ENCODE measurements at places on chromosomes 1 and 21.

GRCh38 chr1:53135735-53136114, 6.7 kb downstream of the SLC1A7 start:
- no peak for DNase-seq

DNA sequence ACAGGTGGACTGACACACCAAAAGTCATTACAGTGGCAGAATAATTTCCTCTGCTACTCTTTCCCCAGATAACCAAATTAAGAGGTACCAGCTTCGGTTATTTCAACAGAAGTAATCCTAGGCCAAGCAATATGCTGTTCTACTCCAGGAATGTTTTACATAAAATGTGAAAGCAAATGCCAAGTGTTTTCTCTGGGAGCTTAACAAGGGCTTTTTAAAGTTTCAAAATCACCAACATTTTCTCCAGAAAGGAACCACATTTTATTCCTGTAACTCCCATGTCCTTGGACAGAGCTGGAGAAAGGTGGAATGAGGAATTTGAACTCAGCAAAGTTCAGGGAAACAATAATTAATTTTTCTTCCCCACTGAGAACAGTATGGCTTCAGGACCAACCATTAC, 27.2 kb downstream of the CNN3 start:
- DNase-seq = no peak

GRCh38 chr21:29351691-29352090, 53.0 kb downstream of the BACH1 start:
- DNase-seq = no peak

DNA sequence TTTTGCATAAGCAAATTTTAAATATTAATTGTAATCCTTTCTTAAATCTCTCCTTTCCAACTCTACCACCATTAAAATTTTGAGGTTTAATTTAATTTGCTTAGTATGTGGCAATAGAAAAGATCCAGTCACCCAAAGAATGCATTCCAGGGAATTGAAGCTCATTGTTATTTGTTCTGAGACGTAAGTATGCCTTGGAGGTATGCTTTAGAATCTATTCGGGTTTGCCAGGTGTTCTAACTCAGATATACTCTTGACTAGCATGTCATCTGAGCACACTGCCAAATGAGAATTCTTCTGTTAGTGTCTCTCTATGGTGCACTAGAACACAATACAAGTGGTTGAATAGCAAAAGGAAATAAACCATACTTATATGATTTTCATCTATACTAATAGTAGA, 813.6 kb upstream of the ADGRL2 start:
- DNase-seq = peak; percentile 45

GRCh38 chr21:26405071-26405470, 168.0 kb downstream of the CYYR1 start:
- DNase-seq = peak; percentile 16

- DNase-seq = peak; percentile 36
Observed at GRCh38 chr1:36157115-36157903, 1.3 kb downstream of the MAP7D1 start.

GRCh38 chr1:239317948-239318347, 68.4 kb upstream of the CHRM3 start:
- DNase-seq = no peak

DNA sequence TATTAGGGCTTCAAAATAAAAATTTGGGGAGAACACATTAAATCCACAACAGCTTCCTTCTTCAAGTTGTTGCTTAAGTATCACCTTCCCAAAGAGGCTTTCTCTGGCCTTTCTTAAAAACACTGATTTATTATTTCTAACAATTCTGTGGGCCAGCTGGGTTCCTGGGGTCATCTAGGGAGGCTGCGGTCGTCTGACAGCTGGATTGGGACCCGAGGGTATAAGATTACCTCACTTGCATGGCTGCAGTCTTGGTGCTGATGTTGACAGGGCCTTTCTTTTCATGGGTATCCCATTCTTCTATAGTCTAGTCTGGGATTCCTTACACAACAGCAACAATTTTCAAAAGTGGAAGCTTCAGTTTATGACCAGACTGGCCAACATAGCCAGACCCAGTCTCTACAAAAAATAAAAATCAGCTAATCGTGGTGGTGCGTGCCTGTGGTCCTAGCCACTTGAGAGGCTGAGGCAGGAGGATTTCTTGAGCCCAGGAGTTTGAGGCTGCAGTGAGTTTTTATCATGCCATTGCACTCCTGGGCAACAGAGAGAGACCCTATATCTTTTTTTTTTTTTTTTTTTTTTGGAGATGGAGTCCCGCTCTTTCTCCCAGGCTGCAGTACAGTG, 46.1 kb upstream of the ZNF326 start:
- no peak for DNase-seq

- DNase-seq = peak; percentile 35
Observed at GRCh38 chr1:31467005-31467674, 54.1 kb downstream of the SERINC2 start.

GRCh38 chr1:50289495-50289894, 133.7 kb downstream of the DMRTA2 start:
- DNase-seq = no peak

- peak; percentile 90 for DNase-seq
Observed at GRCh38 chr1:17405898-17406759, 33.3 kb downstream of the RCC2 start.

DNA sequence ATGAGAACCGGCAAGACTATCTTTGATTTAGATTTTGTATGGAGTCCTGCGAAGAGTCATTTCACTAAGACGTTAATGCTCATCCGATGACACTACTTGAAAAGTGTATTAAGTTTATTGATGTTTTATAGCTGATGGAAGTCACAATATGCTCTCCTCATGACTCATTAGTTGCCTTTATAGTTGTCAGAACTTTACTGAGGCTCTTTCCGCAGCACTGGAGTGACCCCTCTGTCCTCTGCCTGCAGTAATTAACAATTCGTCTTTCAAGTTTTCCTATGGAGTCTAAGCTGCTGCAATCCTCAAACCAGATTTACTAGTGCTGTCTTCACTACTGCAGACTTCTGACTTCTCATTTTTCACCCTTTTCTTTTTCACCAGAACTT, 853 bp downstream of the USP16 start:
- DNase-seq = peak; percentile 4

DNA sequence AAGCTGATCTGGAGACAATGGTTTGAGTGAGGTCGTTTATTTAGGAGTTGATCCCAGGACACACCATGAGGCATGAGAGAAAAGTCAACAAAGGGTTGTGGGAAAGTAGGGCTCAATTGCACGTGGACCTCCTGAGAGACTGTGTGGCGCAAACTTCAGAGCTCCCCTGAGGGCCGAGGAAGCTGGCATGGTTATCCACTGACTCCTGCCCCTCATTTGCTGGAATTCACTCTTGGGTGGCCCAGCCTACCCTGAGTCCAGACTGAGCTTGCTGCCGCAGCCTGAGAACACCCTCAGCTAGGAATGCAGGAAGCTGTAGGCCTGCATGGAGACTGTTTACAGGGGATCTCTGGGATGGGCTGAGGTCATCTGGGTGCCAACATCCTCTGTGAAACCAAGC, 301.0 kb downstream of the RWDD3 start:
- no peak for DNase-seq

DNA sequence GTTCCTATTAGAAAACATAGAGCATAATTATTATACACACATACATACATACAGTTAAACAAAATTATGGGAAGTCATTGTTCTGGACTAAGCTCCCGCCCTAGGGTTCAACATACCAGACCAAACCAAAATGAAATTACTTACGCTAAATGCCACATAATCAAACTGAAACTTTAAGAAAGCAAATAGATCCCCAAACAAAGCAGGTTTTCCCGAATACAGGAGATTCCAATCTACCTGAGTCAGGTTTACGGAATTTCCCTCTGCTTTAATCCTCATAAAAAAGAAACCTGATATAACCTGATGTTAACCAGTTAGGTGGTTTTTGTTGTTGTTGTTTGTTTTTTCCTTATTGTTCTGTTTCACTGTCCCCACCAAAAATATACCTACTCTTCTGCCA, 1886.9 kb downstream of the NCAM2 start:
- peak; percentile 70 for DNase-seq

DNA sequence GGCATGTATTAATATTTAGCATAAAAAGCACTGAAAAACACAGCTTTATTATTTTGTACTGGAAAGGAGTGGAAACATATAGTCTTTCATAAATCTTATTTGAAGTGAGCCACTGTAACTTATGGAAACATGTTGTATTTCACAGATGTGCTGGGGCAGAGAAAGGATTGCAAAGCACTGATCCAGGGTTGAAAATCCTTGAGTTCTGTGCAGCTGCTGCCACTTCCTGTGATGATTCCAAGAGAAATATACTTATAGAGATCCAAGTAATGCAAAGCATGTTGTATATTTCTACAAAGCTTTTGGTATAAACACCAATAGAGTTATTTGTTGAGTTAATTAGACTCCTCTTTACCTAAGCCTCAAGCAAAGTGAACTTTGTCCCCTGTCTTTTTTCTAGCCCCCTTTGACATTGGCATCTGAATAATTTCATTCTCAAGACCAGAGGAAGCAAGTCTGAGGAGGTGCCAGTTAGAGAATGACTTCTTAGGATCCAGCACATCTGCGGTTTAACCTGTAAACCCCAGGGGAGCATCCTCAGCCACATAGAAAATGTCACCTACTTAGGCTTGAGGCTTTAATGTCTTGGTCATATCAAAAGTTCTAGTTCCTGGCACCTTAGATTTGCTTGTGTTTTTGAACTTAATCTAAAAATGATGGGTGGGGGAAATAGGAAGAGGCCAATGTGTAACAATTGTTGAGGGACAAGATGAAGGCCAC, 173.3 kb downstream of the FASLG start:
- DNase-seq = no peak

DNA sequence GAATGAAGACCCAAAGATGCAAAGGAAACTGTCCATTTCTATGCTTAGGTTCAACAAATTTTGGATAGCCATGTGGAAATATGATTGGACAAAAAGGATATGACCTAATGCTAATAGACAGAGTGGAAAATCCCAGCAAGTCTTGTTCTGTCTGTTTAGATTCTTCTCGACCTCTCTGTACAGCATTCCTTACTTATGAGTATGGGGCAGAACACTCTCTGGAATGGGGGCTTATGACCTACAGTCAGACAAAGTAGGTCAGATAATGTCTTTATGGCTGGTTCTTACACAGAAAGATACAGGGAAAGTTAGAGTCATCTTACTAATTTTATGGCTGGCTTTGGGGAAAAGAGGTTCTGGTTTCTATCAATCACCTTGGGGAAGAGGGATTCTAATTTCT, 2.8 kb downstream of the GCSAML start:
- DNase-seq = no peak

GRCh38 chr1:38787041-38787440, 72.5 kb downstream of the RRAGC start:
- no peak for DNase-seq

DNA sequence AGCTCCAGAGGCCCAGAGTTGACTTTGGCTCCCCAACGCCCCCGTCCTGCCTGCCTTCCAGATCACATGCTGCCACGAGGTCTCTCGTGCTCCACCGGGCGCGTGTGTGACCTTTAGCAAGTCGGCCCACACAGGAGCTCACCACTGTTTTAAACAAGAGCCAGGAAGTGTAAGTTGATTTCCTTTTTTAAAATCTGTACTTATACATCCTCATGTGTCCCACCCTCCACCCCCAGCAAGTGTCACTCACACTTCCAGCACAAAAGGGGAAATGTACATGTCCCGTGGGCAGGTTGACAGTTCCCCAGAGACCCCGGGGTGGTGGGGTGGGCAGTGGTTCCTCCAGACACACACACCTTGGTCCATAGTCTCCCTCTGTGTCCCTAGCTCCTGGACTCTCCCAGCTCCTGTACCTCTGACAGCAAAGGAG, 84.4 kb downstream of the STUM start:
- no peak for DNase-seq

GRCh38 chr21:34518301-34518700, 6.3 kb upstream of the KCNE1 start:
- no peak for DNase-seq

DNA sequence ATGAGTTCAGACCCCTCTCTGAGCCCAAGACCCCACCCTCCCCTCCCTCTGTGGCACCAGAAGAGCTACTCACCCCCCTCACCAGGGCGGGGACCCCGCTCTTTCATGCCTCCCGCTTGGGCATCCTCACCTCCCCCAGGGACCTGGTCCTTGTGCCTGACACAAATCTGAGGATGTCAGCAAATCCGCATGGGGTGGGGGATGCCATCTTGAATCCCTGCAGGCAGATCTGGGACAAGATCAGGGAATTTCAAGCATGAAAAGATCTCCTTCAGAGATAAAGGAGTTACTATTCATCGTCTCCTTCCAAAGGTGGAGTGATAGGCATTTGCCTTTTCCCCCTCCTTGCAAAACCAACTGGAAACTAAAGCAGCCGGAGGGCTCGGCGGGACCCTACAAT, 81.1 kb downstream of the DISP3 start:
- no peak for DNase-seq

DNA sequence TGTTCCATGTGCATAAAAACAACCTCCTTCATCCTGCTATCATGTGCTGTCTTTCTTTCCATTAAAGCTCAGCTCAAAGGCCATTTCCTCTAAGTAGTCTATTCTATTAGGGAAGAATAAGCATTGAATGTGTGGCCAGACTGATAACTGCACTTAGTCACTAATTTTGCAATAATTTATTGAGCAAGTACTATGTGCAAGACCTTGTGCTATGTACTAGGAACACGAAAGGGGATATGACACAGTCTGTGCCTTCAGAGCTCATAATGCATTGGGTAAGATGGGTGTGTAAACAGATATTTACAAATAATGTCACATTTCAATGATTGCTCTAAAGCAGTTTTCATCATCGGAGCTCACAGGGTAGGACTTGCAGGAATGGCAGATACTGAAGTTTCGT, 54.2 kb downstream of the NMNAT2 start:
- no peak for DNase-seq

DNA sequence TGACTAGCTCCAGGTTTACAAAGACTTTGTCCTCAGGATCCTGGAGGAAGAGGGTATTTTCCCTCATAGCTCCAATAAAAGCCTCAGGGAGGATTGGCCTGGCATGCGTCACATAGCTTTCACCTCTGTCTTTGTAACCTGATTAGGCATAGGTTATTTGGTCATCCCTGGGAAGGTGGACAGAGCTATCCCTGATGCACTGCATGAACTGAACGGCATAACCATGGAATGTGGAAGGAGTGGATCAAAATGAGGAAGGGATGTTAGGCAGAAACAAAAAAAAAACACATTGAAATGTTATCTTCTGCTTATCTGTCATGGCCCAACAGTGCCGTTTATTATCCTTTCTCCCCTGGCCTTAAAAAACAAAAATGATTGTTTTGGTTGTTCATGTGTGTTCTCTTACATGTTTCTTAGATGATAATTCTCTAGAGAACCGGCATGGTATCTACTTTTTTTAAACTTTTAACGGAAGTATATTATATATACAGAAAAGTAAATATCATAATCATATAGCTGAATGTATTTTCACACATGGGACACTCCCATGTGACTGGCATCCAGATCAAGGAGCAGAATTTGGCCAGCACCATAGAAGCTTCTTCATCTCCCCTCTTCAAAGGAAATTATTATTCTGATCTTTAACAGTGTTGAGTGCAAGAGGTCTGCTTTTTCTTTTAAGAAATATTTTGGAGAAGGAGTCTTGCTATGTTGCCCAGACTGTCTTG, 85.3 kb downstream of the RPS6KC1 start:
- DNase-seq = no peak

GRCh38 chr1:155976913-155977689, 1.2 kb downstream of the ARHGEF2 start:
- DNase-seq = no peak

GRCh38 chr1:224380003-224380402, 23.3 kb downstream of the CNIH4 start:
- DNase-seq = no peak

GRCh38 chr1:147807405-147807804, 47.0 kb upstream of the GJA5 start:
- peak; percentile 9 for DNase-seq

GRCh38 chr1:107323784-107324183, 182.9 kb downstream of the NTNG1 start:
- DNase-seq = peak; percentile 5

GRCh38 chr1:228351850-228352249, 54.8 kb downstream of the TRIM11 start:
- DNase-seq = no peak
